CMK (cell line): ENCODE measurements at places on chromosomes 1 and 21.
A peak's percentile ranks its signal among the peaks of the same experiment; 100 is the strongest.

GRCh38 chr1:177923441-177923840 lies 46.4 kb downstream of the SEC16B start:
- DNase-seq = no peak

GRCh38 chr1:56983484-56983883 lies 17.7 kb upstream of the C8B start:
- DNase-seq = peak; percentile 5

DNA sequence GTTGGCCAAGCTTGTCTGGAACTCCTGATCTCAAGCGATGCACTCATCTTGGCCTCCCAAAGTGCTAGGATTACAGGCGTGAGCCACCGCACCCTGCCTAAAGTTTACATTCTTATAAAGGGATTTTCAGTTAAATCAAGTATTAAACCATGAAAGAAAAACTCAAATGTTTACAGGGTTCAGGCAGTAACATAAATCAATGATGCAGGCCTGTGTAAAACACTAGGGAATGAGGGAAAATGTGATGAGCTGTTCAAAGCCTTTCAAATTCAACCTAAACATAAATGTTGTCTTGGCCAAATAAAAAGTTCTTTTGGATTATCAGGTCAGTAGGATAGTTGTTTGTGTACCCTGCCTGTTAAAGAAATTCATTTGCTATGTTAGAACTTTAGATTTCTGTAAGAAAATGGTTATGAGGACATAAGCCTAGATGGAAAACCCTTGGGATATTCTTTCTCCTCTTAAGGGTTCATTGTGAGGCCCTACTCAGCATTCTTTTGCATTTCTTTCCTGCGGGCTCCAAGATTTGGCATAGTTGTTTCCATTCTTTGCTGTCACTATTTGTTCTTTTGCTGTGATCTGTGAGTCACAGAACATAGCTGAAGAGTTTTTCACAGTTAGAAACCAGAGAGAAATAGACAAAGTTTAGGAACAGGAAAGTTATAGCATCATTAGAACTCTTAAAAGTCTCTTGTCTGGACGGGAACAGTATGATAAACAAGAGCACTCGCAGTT lies 8.9 kb upstream of the ZRANB2 start:
- DNase-seq = no peak

DNA sequence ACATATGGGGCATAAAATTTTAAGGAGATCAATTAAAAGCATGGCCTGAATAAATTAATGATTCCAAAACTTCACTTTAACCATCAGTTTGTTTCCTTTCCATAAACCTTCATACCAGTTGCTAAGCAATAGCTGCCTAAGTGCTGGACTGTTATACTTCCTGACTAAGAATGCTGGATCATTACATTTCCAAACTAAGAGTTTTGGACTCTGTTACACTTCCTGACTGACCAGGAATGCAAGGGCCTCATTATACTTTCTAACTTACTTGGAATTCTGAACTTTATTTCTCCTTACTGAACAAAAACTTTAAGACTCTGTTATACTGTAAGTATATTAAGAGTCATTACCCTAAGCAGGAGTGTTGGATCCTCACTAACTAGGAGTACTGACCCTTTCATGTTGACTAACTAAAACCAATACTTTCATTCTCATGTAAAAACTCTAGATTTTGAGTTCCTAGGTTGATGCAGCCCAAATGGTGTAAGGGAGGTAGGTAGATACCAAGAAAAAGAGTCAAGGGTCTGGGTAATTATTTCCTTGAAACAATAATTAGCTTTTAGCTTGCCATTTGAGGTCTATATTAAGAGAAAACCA lies 118.2 kb downstream of the FAF1 start:
- no peak for DNase-seq

GRCh38 chr1:165014753-165015152 lies 341.8 kb downstream of the LMX1A start:
- no peak for DNase-seq

GRCh38 chr21:44723177-44724131 lies 12.1 kb upstream of the TSPEAR start:
- DNase-seq = no peak

DNA sequence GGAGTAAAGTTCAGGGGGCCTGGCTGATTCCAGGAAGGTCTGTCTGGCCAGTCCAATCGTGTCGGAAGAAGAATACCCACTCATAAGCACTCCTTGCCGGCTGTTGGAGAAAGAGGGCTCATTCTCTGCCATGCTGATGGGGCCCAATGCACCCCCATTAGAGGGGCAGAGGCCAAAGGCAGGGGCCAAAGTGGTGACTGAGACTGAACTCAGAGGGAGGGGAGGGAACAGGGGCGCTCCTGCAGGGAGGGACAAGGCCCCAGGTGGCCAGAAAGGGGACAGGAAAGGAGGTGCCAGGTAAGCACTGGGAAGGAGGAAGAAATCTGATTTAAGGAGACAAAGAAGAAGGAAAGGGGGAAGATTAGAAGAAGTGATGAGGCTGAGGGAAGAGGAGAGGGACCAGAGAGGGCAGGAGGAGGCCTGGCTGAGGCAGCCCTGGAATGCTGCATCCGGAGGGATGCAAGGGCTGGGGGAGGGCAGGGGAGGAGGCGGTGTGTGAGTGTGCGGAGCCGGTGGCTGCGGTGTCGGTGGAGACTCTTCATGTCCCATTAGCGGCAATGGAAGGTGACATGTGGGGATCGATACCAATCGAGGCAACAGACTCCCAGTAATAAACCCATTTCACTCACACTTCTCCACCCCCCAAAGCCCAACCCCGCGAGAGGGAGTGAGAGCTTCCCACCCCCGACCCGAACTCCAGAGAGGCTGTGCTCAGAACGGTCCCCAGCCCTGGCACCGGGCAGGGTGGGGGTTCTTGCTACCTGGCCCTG lies 12.0 kb upstream of the ETV3L start:
- DNase-seq = no peak

- peak; percentile 75 for DNase-seq
These were observed 80.3 kb downstream of the RNF220 start for GRCh38 chr1:44485229-44485933.

DNA sequence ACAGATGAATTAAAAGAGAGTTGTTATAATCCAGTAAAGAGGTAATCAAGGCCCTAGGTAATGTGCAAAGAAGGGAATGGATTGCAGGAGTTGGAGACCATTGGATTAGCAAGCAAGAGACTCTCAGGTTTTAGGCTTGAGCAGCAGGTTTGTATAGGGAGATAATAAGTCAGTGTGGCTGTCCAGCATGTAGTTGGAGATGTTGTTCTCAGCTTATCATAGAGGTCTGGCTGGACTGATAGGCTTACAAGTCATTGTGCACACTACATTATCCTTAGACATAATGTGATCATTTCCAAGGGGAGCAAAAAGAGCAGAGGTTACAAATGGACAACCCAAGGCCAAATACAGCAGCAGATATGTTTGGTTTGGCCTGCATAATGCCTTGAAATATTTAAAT lies 45.9 kb upstream of the SAMD13 start:
- DNase-seq = no peak

GRCh38 chr1:89624715-89625323 lies 8.1 kb upstream of the LRRC8C start:
- no peak for DNase-seq

- no peak for DNase-seq
These were observed 27.2 kb downstream of the WLS start for GRCh38 chr1:68204977-68205630.

GRCh38 chr1:54585181-54586066 lies 37.4 kb downstream of the ACOT11 start:
- DNase-seq = no peak

- DNase-seq = no peak
These were observed 60.6 kb upstream of the IFI44L start for GRCh38 chr1:78559680-78560079.

GRCh38 chr1:59819566-59820438 lies 5.1 kb downstream of the HOOK1 start:
- DNase-seq = no peak

- no peak for DNase-seq
These were observed 4.7 kb upstream of the TSNAX start for GRCh38 chr1:231523816-231524215.

GRCh38 chr1:192732787-192733186 lies 76.1 kb upstream of the RGS2 start:
- no peak for DNase-seq

GRCh38 chr1:21909286-21909759 lies 27.8 kb downstream of the HSPG2 start:
- no peak for DNase-seq

- no peak for DNase-seq
These were observed 352 bp downstream of the KCNK1 start for GRCh38 chr1:233614173-233614742.

DNA sequence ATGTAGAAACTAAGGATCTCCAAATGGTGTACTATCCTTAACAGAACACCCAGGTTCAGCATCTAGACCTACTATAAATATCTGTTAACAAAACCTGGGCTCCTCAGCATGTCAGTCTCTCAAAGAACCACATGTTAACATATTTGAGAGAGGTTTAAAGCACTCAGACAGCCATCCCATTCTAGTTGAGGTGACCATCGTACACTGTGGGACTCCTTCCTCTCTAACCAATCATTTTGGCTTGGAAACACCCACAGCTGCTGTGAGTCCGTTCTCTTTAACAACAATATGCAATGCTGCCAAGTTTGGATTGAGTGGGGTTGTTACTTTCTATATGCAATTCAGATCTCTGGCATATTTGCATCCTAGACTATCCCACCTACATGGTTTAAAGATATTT lies 105.8 kb downstream of the MRPL39 start:
- no peak for DNase-seq

- no peak for DNase-seq
These were observed 12.0 kb downstream of the PGLYRP4 start for GRCh38 chr1:153336650-153337049.

DNA sequence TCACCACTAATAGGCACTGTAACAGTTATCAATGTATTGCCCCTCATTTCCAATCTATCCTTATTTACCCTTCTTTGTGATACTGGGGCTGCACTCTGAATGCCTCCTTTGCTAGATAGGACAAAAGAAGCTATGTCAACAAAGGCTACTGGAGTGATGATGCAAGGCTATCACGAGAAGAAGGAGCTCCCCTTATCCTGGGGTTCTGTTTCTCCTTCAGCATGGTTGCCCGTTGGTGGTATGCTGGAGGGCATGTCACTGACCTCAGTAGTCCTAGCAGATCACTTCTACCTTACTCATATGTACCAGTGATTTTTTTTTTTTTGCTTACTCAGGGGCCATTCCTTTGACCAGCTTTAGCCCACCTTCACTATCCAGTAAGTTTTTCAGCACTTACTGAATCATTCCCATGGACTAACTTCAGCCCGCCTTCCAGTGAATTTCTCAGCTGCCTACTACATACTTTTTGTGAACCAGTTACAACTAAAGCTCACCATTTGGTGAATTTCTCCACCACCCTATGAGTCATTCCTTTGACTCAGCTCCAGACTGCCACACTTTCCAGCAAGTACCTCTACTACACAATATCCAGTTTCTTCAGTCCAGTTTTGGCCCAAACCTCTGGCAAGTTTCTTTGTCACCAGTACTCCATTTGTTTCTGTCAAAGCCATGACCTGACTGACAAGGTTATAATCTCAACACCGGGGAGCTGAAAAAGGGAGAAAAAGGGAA lies 944.5 kb downstream of the KCNT2 start:
- DNase-seq = no peak

DNA sequence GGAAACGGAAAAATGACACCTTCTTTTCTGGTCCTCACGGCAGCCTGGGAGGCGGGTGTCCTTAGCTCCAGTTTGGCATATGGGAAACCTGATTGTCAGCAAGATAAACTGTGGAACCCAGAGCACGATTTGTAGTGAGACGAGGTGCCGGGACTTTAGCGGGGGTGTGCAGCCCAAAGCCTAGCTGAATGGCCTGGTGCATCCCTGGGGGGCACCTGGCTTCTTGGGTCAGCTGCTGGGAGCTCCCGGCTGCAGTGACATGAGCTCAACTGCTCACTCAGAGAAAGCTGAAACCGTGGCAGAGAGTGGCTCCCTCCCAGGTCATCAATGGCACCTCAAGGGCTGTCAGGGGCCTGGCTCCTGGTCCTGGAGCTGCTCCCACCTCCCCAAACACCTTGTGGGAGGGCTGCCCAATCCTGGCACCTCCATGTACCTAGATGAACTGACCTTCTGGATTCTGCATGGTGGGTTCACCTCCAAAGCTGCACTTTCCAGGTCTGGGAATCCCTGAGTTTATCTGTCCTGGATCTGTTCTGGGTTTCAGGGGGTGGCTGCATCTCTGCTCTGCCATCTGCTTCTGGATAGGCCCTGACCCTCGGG lies 260.5 kb downstream of the MATN1 start:
- no peak for DNase-seq

GRCh38 chr1:15757575-15758342 lies 836 bp upstream of the FBLIM1 start:
- DNase-seq = no peak

- no peak for DNase-seq
These were observed 385.4 kb upstream of the VAMP3 start for GRCh38 chr1:7385471-7386225.

DNA sequence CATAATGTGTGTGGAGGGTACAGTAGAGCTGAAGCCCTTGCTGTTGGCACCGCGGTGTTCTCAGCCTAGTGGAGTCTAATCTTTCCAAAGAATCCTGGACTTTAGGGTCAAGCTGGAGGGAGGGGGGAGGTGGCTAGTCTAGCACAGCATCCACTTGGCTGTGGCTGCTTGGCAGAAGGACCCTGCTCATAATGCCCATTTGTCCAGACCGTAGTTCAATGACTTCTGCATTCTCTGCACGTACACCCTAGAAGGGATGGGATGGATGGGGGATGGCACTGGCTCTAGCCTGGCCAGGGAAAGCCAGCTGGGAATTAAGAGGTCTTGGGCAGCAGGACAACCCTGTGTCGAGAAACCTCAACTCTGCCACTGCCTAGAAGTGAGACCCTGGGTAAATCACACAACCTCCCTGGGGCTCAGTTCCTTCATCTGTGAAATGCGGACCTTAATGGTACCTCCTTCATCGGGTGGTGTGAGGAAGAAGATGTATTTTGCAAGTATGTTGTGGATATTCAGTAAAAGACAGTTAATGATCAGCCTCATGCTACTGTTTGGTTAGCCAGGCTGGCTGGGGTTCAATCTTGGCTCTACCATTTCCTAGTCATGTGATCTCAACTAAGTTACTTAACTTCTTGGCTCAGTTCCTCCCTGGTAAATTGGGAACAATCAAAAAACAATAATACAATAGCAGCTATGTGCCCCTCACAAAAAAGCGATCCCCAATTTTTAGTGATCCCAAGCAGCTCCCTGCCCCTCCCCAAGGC lies 27.2 kb upstream of the CLIC4 start:
- DNase-seq = no peak

GRCh38 chr1:50308878-50309277 lies 114.4 kb downstream of the DMRTA2 start:
- DNase-seq = no peak

- DNase-seq = no peak
These were observed 5.0 kb upstream of the KIF21B start for GRCh38 chr1:201028461-201028889.

DNA sequence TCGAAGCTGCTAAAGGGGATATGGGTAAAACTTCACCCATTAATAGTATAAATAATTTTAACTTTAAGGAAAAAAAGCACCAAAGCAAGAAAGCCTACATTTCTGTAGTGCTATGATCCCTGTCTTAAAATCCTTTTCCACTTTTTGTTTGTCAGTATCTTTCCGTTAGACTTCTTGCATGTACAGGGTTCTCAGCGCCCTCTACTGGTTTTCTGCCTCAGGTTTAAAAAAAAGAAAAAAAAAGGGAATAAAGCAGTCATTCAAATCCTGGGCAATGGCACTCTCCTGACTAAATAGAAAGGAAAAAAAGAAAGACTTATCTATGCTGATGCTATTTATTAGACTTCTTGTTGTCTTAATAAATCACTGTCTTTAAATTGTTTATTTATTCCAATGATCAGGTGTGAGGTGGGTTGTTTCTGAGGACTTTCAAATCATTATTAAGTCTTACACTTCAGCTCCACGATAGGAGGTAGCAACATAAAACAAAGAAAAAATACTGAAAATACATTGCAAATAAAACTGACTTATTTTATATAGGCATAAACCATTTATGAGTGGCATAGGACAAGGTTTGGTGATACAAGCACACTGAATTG lies 475.4 kb upstream of the NR5A2 start:
- DNase-seq = peak; percentile 36
